ENCODE measurements at places on chromosomes 2 and 18.

DNA sequence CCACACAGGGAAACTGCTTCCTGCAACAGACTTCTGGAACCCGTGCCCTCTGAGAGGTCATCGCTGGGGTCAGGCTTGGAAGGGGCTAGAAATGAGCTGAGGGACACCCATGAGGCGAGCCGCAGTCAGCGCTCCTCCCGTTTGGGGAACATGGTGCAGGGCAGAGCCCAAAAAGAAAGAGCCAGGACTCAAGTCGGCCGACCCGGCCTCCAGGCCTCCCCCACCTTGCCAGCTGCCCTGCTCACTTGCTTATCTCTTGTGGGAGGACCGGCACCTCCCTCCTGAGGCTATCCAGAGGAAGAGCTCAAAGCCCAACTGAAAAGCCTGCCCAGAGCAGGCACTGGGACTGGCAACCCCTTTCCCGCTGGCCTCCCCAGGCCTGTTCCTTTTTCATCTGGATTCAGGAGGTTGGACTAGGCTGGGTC, 43.6 kb downstream of the SCTR start:
- no peak for DNase-seq

- no peak for DNase-seq
Observed at GRCh38 chr2:212078103-212078502, 460.5 kb downstream of the ERBB4 start.

GRCh38 chr18:32378705-32379104, 92.0 kb downstream of the GAREM1 start:
- no peak for DNase-seq

DNA sequence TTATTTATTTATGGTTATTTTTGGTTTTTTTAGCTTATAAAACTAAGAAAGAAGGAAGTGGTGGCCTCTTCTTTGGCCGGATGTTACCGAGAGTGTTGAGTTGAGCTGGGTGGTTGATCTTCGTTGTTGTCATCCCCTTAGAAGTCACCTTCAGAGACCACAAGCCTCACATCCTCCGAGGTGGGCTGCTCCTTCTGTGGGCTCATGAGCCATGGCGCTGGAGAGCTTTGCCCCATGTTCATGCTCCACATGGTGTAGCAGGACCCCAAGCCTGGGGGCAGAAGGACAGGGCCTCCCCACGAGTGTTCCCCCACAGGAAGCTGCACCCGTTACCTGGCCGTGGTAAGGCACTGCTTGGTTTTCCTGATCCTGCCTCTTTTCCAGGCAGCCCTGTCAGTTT, 23.4 kb downstream of the SNTG2 start:
- DNase-seq: no peak

GRCh38 chr18:57208047-57208446, 61.2 kb downstream of the BOD1L2 start:
- DNase-seq: no peak

All from thymus (tissue), 14 donors.